ENCODE measurements at places on chromosomes 2 and 18.

DNA sequence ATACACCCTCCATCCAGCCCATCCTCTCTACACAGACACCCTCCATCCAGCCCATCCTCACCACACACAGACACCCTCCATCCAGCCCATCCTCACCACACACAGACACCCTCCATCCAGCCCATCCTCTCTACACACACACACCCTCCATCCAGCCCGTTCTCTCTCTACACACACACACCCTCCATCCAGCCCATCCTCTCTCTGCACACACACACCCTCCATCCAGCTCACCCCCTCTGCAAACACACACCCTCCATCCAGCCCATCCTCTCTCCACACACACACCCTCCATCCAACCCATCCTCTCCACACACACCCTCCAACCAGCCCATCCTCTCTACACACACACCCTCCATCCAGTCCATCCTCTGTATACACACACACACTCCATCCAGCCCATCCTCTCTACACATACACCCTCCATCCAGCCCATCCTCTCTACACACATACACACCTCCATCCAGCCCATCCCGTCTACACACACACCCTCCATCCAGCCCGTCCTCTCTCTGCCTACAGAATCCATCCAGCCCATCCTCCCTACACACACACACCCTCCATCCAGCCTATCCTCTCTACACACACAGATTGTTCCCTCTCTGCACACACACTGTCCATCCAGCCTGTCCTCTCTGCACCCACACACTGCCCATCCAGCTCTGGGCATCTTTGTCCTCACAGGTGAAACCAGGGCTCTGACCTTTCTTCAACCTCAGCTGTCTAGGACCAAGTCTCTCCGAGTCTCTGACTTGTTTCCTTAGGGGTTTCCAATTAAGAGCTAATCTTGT is 81.2 kb downstream of the EIPR1 start:
- no peak for DNase-seq

GRCh38 chr2:190179754-190180312 is 117.3 kb upstream of the MSTN start:
- no peak for DNase-seq

GRCh38 chr2:158994920-158995676 is 26.7 kb downstream of the TANC1 start:
- no peak for DNase-seq

DNA sequence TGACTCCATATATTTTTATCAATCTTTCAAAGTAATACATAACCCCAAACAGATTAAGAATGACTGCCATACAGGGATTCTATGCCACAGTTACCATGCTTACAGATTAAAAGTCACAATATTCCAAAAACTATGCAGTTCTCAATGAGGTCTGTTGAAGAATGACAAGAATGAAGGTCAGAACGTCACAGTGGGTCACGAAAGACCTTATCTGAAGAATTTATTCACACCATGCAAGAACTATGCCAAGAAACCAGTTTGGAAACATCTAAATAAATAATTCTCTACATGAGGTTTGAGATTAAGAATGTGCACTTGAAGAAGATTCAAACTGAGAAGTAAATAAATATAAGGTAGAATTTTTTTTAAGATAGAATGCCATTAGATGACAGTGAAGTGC is 253.3 kb downstream of the EXOC6B start:
- DNase-seq: peak; percentile 57

GRCh38 chr2:216693414-216694080 is 1.8 kb downstream of the IGFBP5 start:
- no peak for DNase-seq

GRCh38 chr2:64937687-64938491 is 51.3 kb upstream of the SLC1A4 start:
- DNase-seq: no peak

DNA sequence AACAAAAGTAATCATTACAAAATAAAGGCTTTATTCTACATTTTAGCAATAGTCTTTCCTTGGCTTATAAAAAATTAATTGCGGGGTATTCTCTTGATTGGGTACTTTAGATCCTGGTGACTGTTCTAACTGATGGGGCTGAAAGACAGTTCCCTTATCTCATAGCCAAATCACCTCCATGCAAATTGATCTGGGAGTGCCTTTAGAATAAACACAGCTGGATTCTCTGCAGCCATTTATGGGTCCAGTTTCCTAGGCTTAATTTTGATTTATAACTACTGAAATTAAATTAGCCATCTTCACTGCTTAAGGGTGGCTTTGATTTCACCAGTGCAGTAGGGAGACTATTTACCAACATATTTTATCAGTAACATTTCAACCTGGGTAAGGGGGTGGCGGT is 337.1 kb downstream of the NRXN1 start:
- no peak for DNase-seq

GRCh38 chr2:191676790-191677645 is 918 bp upstream of the NABP1 start:
- DNase-seq: peak; percentile 74

GRCh38 chr2:135586148-135586547 is 54.9 kb downstream of the R3HDM1 start:
- DNase-seq: no peak

GRCh38 chr2:226464380-226464779 is 335.2 kb downstream of the IRS1 start:
- DNase-seq: no peak

DNA sequence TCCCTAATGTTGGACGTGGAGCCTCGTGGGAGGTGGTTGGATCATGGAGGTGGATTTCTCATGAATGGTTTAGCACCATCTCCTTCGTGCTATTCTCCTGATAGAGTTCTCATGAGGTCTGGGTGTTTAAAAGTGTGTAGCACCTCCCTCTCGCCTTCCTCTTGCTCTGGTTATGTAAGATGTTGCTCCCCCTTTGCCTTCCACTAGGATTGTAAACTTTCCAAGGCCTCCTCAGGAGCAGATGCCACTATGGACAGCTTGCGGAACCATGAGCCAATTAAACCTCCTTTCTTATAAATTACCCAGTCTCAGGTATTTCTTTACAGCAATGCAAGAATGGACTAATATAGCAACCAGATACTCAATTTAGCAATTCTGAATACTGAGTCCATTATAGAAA is 82.4 kb upstream of the PELI1 start:
- no peak for DNase-seq

- no peak for DNase-seq
These were observed 146.8 kb upstream of the HS6ST1 start for GRCh38 chr2:128465246-128466170.

- DNase-seq: no peak
These were observed 359.9 kb upstream of the FANCL start for GRCh38 chr2:58601017-58601416.

GRCh38 chr18:44508474-44508873 is 172.2 kb upstream of the SETBP1 start:
- no peak for DNase-seq

DNA sequence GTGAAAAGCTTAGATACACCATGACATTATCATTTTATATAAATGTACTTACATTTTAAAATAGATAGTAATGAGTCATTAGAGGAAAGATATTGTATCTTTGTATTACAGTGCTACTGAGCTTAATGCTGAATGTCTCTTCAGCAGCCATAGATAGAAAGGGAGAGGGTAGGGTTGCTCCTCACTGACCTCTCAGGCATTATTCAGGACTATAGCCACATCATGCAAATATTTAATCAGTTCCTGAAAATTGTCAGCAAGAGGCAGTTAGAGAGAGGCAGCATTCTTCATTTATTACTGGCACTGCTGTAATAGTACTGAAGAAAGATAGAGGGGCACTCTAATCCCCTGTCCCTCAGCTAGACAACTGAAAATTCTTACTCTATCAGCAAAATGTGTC is 242.0 kb upstream of the TANK start:
- no peak for DNase-seq

GRCh38 chr2:240780023-240780700 is 39.9 kb downstream of the KIF1A start:
- DNase-seq: no peak

DNA sequence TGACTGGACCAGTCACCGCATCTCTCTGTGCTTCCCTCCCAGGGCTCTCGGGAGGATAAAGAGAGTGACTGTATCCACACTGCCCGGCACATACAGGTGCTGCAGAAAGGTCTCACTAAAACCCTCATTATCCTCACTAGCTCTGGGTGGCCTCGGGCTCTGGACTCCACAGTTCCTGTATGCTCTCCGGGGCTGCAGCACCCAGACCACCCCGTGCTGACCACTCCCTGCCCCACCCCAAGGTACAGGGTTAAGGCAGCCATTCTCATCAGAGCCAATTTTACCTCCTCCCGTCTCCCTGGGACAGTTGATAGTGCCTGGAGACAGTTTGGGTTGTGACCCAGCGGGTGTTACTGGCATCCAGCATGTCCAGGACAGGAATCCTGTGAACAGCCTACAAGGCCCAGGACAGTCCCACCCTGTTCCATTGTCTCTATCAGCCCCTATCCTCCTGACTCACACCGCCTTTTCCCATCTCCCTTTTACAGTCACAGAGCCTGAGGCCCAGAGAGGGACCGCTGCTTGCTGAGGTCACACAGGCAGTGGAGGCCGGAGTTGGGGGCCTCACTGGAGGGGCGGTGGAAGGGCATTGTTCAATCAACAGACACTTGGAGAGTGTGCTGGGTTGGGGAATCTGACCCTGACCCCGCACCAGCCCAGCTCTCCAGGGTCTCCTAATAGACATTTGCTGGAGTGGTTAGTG is 1.7 kb downstream of the ZAP70 start:
- DNase-seq: no peak

- DNase-seq: no peak
These were observed 882.7 kb upstream of the CHAC2 start for GRCh38 chr2:52884761-52885352.

DNA sequence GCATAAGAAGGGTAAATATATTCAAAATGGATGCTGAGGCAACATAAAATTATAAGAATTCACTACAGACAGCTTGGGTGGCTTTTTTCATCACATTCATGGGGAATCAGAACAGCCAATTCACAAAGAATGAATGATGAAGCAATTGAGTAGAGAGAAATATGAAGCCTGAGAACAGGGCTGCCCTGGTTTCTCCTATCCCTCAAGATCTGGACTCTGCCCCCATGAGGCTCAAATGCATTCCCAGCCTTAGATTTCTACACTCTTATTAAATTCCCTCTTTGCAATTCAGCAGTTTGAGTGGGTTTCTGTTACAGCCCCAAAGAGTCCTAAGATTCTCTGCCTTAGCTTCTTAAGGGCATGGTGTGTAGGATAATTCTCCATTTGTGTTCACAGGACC is 172.5 kb downstream of the MAIP1 start:
- DNase-seq: peak; percentile 4

DNA sequence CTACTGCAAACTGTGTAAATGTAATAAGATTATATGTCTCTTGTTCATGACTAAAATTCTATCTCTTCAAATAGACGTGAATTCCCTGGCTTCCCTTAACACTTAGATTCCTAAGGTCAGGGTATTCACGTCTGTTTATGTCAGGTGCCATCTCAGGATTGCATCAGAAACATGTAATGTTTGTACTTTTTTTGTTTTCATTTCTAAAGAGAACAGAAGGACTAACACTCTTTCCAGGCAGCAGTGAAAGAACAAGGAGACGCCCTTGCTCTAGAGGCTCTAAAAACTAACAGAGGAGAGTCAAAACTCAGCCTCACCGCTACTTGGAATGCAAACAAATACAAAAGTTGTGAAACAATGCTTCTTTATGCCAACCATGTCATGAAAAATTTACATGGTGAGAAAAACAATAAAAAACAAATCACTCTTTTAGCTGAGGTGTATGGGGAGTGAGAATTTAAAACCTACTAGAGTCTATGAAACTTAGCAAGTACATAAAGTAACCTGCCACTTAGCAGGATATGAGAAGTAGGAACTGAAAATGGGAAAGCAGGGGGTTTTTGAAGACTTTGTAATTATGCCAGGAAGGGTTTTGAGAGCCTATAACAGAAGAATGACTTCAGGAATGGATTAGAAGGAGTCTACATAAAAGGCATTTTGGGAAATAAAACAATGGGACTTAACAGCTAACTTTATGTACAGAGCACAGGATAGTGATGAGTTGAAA is 522.7 kb downstream of the THSD7B start:
- DNase-seq: no peak

- no peak for DNase-seq
These were observed 522.9 kb upstream of the TNP1 start for GRCh38 chr2:217382794-217383193.

GRCh38 chr2:227971619-227972230 is 100.3 kb downstream of the DAW1 start:
- no peak for DNase-seq

GRCh38 chr2:27123302-27124150 is at the start of gene ABHD1:
TSS of gene ABHD1 (plus strand) at chr2:27123815. CDS start at chr2:27123949, 134 bp downstream.
- no peak for DNase-seq

DNA sequence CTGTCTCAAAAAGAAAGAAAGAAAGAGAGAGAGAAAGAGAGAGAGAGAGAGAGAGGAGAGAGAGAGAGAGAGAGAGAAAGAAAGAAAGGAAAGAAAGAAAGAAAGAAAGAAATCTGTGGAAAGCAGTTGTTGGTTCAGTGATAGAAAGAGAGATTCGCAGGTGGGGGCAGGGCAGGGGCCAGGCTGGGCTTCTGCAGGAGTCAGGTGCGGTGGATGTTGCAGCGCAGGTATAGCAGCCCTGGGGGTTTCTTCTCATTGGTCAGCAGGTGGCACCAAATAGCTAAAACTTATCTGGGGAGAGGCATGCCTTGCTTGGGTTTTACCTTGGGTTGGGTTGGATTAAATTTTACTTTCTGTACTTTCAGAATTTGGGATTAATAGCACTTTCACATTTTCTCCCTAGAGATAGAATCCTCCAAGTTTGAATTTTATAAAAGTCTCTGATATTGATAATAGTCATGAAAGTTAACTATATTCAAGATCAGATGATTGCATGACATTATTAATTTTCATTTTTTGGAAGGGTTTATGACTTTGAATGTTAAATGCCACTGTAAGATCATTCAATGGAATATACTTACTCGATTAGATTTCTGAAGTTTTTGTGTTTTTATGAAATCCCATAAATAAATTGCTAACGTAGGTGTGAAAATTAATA is 66.6 kb downstream of the SPTBN1 start:
- DNase-seq: peak; percentile 20

- DNase-seq: no peak
These were observed 142.7 kb downstream of the FIGN start for GRCh38 chr2:163592954-163593622.

GRCh38 chr2:102975996-102976975 is 214.5 kb downstream of the TMEM182 start:
- DNase-seq: no peak

GRCh38 chr2:11406267-11406957 is 59.5 kb downstream of the E2F6 start:
- peak; percentile 53 for DNase-seq

GRCh38 chr18:39149211-39149806 is 1583.7 kb upstream of the CELF4 start:
- DNase-seq: no peak

- no peak for DNase-seq
These were observed 57.6 kb downstream of the DPYSL5 start for GRCh38 chr2:26905341-26906198.

DNA sequence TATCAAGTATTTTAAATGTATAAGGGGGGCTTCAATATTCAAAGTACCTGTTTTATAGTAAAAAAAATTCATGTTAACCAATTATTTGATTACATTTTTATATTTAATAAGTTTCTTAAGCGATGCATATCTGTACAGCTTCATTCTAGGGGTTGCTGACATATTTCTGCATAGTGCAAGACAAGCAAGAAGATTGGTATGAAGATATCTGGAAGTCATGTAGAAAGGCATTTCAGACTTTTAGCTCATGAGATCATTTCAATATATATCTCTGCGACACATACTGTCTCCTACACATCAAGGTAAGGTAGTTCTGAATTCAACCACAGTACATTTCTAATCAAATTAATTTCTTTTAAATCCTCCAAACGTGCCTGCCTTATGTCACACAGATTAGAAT is 73.1 kb downstream of the MEMO1 start:
- DNase-seq: peak; percentile 36

Data from HFFc6 (cell line).